H54 (cell line): ENCODE measurements at places on chromosomes 4 and X.

DNA sequence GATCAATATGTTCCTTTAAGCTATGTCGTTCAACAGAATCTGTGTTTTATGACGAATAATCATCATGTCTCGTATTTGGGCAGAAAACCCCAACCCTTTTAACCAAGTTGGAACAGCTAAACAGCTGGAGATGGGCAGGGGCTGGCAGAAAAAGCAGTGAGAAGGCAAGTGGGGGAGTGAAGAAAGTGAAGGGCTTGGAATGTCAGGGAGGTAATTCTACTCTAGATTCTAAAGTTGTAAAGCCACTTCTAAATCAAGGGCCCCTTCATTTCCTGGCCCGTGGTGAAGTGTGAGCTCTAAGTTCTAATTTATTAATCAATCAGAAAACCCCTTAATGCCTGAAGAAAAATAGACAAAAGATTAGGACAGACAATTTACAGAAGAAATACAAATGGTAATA is 20.4 kb downstream of the SASH3 start:
- DNase-seq, result no peak

GRCh38 chrX:24113181-24113580 is 36.3 kb upstream of the ZFX start:
- DNase-seq, result no peak

- no peak for DNase-seq
These were observed 170.4 kb upstream of the HS3ST1 start for GRCh38 chr4:11599064-11599463.

DNA sequence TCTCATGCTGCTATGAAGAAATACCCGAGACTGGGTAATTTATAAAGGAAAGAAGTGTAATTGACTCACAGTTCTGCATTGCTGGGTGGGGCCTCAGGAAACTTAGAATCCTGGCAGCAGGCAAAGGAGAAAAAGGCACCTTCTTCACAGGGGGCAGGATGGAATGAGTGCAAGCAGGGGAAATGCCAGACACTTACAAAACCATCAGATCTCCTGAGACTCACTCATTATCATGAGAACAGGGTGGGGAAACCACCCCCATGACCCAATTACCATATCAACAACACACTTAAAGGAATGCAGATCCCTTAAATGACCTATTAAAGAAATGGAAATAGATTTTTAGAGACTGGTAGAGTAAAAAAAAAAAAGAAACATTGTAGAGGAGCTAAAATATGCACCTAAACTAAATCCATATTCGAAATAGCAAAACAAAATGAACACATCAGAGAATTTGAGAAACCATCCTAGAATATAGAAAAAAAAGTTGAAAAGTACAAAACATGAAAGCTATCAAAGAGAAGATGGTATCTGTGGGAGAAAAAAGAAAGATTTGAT is 104.3 kb upstream of the UGT8 start:
- no peak for DNase-seq

GRCh38 chr4:103156106-103156505 is 42.0 kb downstream of the CENPE start:
- DNase-seq, result no peak

DNA sequence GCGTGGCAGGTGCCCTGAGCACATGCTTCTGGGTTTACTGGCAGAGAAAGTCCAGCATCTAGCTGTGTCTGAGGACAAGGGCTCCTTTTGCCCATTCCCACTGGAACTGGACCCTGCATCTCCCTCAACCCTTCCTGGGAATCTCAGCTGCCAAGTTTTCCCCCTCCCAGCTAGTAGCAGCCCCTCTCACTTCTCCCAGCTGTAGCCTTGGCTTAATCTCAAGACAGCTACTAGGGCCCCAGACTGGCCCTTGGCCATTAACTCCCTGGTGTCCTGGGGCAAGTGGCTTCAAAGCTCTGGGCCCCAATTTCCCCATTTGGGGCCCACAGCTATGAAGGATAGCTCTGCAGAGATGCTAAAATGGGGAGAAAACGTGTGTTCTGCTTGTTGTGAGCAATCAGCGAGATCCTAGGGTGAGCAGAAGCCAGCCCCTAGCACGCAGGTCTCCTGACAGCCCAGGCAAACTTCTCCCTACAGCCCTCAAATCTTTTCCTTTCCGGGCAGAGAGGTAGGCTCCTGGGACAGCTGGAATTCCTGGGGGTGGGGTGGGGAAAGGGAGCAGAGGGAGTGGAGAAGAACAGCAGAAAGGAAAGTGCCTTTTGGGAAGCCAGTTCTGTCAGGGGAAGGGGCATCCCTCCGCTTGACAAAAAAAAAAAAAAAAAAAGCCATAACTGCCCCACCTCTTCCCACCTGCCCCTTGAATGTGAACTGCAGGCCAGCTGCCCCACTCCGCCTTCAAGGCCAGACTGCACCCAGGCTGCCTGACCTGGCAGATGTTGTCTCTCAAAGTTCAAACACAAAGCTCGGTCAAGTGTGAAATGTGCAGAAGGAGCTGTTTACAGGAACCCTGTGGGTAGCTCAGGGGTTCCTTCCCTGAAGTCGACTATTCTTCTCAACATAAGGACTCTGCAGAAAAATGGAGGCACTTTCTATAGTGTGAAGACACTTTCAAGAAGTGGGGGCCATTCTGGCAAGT is 16.6 kb downstream of the FGD1 start:
- no peak for DNase-seq

DNA sequence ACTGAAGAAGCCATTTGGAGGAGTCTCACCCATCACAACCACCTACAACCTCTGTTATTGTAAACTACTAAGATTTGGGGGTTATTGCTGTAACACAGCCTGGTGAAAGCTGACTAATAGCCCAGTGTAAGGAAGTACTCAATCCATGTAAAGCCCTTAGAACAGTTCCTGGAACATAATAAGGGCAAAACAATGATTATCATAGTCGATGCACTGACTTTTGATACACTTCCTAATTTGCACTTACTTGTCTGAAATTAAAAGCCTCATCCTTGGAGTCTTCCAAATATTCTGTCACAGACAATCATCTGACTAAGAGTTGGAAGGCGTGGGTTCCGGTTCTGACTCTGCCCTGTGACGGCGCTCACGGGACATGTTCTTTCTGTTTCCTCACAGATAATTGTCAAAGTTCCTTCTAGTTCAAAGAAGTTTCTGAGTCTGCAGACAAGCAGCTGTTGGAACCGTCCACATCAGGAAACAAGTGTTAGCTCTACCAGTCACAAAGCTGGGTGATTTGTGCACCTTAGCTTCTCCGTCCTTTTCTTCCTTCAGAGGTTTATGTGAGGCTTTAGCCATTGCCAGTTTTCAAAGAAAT is 33.4 kb upstream of the RASGEF1B start:
- DNase-seq, result no peak

- no peak for DNase-seq
These were observed 736 bp downstream of the IDS start for GRCh38 chrX:149504226-149504914.

GRCh38 chr4:69568787-69569186 is 70.7 kb downstream of the UGT2A2 start:
- DNase-seq, result no peak

DNA sequence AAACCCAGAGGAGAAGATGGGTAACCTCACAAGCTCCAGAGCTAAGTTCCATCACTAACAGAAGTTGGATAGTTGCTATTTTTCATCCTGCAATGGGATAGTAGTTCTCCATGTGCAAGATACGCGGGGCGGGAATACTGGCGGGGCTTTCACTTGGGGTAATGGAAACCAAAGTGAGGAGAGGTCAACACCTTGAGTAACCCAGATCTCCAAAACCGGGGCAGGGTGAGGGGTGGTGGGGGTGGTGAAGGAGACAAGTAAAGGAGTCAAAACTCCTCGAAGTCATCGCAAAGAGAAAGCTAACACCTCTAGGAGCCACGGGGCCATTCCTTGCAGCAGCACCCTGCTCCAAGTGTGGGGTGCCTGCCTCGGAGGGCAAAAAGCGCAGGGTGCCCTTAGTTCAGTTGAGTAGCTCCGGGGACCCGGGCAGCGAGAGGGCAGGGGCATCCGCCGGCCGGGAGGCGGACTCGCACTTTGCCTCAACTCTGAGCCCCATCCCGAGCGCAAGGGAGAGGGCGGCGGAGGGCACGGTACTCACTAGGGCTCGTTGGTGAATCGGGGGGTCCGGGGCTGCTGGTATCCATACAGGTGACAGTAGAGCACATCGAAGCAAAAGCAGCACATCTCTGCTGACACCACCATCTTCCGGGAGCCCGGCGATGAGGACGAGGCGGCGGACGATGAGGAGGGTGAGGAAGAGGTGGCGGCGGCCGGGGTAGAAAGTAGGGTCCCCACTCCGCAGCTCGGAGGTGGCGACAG is 645 bp downstream of the AMMECR1 start:
- DNase-seq, result peak; percentile 18

DNA sequence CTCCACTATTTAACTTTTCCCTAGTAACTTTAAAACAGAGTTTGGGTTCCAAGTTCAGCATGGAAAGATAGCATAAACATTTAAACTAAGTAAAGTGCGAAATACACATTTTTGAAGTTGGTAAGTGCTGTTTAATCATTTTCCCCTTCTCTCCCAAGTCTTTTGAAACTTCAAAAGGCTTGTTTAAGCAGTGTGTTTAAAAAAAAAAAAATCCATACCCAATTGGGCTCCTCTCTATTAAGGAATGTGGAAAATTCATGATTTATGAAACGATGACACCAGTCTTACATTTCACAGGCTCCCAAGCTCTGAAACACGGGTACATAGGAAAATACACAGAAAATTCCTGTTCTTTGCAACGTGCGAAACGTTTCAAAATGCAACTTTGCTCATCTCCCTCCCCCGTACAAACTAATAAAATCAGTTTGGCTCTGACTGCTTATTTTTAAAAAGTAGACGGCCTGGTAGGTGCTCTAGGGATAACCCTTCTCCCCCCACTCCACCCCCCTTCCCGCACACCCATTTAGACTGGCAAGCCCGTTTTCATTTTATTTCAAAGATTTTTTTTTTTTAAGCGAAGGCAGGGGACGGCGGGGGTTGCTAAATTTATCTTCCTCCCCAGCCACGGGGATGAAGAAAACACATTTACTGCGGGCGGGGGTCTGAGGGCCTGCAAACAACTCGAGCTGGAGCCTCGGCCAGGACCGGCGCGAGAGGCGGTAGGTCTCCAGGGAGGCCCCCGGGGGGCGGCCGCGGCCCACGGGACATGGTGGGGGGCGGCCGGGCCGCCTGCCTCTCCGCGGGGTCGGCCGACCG is 786 bp upstream of the ZFX start:
- no peak for DNase-seq

DNA sequence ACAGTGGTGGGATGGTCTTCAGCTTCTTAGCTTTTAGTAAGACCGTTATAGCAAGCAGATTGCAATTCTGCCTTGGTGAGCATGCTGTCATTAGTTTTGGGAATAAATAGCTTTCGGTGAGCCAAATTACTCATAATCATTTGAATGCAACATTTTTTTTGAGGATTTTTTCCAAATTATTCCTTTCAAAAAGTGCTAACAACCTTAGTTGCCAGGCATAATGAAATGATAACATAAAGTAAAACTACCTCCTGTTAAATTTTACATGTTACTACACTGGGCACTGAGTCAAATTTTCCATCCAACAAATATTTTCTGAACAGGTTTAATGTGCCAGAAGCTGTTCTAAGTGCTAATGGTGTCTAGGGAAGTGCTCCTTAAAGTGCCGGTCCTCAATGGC is 15.8 kb upstream of the NPFFR2 start:
- DNase-seq, result no peak

DNA sequence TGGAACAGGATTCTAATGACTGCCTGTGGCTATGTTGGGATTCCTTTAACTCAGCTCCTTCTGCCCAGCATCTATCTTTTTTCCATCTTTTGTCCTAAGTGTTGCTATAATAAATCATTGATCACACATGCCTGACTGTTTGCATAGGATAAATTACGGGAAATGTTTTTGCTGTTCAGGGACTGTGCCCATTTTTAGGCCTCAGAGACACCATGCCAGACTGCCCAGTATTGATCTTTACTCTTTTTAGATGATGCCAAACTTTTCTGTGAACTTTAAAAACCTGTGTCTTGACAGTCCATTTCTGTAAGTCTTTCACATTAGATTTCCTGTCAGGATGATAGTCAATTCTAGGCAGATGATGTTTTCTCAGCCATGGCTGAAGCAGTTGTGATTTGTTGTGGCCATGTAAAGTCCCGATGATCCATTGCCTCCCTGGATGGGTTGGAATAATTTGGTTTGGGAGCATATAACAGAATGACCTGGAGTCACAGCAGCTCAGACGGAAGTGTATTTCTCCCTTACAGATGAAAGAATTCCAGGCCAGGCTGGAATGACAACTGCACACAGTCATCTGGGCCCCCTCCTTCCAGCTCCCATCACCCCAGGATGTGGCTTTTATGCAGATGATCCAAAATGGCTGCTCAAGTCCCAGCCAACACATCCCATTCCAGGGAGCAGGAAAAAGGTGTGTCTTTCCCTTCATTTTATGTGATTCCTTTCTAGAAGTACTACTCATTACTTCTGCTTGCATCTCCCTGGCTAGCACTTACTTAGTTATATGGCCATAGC is 3.4 kb downstream of the HTT-AS start:
- DNase-seq, result peak; percentile 8

DNA sequence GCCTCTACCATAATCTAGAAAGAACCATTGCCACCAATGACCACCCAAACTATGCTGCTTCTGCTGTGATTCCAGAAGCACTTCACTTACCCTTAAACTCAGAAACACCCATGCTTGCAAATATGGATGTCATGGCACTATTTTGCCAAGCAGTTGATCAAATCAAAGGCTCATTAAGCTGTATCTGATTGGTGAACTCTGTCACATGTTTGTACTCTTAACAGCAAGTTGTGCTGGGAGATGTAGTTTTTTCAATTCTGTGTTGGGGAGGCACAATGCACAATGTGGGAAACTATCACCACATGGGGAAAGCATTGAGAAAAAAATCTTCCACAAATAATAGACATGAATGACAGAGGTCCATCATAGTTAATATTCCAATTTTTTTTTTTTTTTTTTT is 19.2 kb upstream of the SPCS3 start:
- DNase-seq, result no peak

DNA sequence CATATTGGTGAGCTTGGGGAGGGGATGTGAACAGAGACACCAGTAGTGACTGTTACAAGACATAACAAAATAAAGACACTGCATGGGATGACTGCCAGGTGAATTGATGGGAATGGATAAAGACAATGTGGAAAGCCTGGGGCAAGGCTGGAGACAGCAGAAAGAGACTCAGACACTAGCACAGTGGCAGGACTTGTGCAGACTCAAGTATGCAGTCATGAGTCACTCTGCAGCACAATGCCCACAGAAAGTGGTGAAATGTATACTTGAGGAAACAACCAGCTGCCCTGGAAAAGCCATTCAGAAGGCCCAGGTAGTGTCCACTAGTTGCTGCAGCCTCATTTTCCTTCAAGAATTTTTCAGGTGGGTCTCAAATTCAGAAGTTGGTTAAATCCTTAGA is 452.3 kb downstream of the MID1IP1 start:
- DNase-seq, result no peak

DNA sequence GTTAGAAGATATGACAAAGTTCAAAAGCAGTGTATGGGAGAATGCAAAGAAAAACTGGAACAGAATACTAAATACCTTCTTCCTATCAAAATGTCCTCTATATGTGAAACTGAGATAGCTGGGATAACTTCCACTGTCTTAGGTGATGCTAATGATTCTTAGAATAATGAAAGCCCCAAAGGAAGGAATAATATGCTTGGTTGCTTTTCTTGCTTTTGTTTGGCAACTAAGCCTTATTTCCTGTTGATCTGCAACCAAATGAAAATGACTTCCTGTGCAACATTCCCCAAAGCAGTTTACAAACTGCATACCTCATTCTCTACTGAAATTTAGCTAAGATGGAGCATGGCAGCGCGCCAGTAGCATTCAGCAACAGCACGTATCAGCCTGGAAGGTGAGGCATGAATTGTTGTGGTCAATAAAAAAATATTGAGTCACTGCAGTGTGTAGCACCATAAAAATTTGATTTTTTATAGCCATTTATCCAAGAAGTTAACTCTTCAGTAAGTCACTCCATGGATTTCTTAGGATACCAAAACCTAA is 18.7 kb downstream of the NDNF start:
- DNase-seq, result no peak

- no peak for DNase-seq
These were observed 210.5 kb upstream of the KIT start for GRCh38 chr4:54447304-54447703.
